NCI-H1092 treated with DMSO at 0.1 percent for 48 hours (cell line): ENCODE measurements at places on chromosomes 3 and 15.

- DNase-seq = no peak
Observed at GRCh38 chr15:38854506-38854905, 289.9 kb upstream of the RASGRP1 start.

- DNase-seq = no peak
Observed at GRCh38 chr3:116046350-116046749, 398.9 kb downstream of the LSAMP start.

GRCh38 chr3:76383781-76384180, 598.4 kb upstream of the ZNF717 start:
- no peak for DNase-seq

- no peak for DNase-seq
Observed at GRCh38 chr15:40121911-40122638, 13.4 kb upstream of the BMF start.

- no peak for DNase-seq
Observed at GRCh38 chr3:39280571-39280970, 735 bp upstream of the CX3CR1 start.

DNA sequence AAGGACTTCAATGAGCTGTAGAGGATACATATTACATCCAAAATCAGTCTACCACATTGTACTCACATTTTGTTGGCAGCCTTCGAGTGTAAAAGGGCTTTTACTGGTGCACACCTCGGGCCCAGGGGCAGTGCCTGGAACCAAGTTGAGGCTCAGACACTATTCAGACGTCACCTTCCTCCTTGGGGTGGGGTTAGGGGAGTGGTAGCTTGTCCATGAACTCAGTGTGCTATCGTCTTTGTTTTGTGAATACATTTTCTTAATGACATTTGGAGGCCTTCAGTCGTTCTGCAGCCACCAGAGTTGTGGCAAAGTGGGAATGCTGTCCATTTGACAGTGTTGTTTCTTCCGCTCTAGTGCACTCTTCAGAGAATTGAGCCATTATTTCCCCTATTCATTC, 114.2 kb downstream of the PGPEP1L start:
- no peak for DNase-seq

DNA sequence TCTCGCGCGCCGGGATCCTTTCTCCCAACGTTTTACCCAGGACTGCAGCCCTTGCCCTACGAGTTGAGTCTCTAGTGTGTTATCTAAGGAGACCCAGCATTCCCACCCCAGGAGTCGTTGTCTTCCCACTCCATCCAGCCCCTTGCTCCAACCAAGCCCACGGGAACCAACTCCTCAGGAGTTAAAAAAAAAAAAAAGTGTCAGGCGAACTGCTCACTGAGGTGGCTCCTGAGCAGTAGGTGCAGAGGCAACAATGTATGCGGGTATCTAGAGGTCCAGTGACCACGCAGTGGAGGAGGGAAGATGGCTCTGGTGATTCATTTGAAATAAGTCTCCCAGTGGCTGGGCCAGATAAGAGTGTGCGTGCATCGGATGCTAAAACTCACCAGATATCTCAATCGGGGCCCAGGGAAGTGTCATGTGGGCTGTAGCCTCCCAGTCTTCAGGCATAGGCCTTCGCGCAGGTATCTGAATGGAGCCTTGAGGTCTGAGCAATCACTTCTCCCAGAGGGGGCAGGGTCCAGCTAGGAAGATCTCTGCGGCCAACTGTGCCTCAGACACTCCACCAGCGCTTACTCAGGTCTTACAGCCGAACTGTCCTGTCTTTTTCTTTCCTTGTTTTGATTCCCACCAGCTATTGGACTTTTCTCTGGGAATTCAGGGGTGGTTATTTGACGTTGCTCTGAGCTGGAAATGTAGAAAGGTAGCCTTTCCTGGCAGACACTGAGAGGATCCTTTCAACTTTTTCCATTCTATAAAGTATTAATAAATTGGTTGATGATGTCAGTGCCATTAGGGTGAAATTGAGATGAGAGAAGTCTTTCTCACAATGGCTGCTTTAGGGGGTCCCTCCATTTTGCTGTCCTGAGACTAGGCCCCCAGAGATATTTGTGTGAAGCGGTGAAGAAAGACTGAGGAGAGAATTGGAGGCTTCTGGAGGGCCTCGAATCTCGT, 21.0 kb downstream of the ZIC4 start:
- DNase-seq = no peak

GRCh38 chr3:196634829-196635228, 4.7 kb upstream of the NRROS start:
- DNase-seq = no peak

- DNase-seq = no peak
Observed at GRCh38 chr15:47963265-47963664, 157.5 kb upstream of the SLC24A5 start.

GRCh38 chr15:48388910-48389309, 57.7 kb downstream of the DUT start:
- no peak for DNase-seq

DNA sequence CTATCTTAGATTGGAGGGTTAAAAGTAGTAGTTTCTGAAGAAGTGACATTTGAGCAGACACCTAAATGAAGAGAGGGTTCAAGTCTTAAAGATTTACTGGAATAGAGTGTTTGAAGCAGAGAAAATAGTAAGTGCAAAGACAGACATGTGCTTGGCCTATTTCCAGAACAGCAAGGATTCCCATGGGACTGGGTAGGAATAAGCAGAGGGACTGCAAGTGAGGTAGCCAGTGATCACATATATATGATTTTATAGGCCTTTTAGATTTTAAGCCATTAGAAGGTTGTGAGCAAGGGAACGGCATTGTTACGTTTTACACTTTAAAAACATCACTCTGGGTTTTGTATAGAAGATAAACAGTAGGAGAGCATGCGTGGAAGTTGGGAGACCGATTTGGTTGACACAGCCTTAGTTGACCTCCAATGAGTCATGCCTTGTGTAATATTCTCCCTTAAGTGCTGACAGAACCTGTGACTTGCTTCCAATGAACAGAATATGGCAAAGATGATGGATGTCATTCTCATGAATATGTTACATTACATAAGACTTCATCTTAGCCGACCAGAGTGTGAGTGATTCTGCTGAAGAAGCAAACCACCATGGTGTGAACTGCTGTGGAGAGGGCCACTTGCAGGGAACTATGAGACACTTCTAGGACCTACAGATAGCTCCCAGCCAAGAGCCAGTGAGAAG, 37.1 kb upstream of the SLC4A7 start:
- no peak for DNase-seq

DNA sequence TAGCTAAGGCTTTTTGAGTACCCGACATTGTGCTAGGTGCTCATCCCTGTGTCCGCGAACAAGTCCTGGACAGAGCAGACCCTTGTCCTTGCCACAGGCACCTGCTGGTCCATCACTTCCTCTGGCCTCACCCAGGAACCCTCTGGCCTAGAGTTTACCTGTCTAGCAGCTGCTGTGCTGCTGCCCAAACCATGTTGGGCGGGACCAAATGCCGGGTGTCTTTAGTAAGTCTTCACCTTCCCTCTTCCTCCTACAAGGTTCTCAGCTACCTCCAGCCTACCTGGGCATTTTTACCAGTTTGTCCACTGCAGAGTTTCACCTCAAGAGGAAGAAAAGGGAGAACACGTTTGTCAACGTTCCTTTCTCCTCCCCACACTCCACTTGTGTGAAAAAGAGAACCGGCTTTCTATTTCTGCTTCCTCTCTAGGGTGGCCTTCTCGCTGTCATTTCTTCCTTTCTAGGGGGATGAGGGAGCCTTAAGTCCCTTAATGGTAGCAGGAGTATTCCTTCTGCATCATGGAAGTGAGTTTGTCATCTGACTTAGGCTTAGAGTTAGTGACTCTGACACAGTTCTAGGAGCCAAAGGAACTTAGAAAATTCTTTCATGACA, 80.4 kb upstream of the GCNT3 start:
- no peak for DNase-seq

- no peak for DNase-seq
Observed at GRCh38 chr3:112675349-112675748, 34.4 kb upstream of the CCDC80 start.

DNA sequence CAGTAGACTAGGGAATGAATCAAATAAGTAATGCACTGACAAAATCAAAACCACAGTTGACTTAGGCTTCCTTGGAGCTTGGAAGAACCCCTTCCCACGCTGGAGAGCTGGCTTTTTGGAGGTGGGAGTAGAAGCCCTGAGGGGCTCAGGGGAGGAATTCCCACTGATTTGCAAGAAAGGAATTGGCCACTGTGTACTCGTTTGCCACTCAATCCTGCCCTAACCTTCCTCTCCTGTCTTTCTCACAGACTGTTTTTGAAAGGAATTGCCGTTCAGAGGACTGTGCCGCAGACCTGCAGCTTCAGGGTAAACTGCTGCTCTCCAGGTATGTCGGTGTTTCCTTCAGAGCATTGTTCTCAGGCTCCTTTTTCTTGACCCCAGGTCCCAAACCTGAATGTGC, 208.2 kb upstream of the CTDSPL start:
- DNase-seq = no peak

DNA sequence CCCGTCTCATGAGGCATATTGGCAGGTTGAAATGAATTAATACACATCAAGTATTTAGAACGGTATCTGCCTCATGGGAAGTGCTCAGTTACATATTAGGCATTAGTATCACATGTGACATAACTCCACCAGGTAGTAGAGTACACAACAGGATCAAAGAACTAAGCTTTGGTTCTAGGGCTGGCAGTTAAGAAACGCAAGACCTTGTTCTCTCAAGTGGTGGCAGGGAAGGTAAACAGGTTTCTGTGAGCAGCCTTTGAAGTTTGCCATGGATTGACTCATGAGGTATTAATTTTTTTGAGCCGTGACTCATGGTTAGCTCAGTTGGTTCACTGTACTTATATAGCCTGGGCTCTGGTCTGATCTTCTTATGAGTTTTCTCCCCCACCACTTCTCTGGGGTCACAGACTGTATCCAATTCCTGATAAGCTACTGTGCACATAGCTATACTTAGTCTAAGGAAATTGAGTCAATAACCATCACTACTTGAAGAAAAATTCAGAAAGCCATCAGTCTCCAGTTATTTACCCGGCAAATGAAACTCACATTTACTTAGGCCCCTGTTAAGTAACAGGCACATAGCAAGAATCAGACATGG, 155.6 kb upstream of the STT3B start:
- no peak for DNase-seq

DNA sequence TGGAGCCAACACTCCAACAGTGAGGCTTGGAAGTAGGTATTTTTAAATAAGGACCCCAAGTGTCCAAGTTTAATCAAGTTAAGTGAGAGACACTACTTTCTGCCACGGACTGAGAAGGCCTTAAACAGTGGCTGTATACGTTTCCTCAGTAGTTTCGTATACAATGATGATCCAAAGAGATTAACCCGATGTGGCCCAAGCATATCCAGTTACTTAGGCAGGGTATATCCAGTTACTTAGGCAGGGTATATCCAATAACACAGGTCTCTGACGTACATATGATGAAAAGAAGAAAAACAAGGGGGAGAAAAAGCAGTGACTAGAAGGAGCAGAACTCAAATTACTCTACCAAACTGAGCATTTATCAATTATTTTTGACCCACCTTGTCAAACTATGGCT, 591.4 kb downstream of the FOXP1 start:
- DNase-seq = no peak

GRCh38 chr15:69789648-69790393, 307.9 kb downstream of the TLE3 start:
- DNase-seq = no peak

DNA sequence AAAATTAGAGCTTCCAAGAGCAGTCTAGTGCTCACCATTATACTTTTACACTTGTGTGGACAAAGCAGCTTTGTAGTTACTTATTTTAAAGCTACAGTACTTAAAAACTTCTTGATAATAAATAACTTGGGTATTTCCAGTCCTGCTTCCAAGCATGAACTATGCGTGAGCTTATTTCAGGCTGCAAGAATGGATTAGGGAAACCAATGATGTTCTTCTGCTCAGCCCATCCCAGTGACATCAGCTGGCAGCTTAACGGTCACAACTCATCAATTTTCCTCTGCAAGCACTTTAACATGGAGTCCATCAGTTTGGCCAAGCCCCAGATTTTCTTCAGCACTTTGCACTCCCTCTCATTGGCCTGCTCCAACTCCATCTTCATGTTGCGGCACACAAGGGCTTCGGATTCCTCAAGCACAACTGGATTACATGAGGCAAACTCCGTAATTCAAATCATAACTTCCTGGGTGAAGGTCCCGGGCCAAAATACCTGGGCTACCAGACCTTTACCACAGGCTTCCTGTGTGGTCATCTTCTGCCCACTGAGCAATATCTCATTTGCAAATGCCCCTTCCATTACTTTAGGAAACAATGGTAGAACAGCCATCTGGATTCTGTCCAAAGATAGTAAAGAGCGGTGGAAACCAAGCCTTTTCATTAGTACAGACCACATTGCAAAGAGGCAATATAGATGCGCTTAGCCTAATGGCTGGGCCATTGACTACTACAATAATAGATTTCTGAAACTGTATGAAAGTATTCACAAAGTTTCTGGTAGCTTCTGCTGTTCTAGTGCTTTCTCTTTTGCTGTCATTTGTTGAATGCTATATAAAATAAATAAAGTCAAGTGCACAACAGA, 87.5 kb upstream of the DAZL start:
- no peak for DNase-seq

DNA sequence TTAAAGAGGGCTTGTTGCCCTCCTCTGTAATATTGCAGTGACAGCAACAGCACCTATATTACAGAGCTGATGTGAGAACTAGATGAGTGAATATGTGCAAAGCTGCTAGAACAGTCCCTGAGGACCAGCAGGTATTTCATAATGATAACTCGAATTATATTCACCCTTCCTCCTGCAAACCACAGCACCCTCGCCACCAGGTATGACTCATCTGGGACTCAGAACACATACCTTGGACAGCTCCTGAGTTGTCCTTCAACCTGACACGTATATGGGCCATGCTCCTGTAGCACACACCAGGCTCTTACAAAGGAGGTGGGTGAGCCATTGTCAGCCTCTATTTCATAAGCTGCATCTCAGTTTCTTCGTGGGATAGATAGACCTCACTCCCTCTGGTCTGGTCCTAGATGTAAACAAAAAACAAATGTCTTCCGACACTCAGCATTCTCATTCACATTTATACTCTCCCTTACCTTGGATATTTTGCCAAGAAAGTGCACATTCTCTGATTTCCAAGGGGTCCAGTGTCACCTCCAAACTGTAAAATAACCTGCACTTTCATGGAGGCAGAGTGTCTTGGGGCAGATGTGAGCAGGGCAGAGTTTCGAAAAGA, 124.5 kb downstream of the TLE3 start:
- DNase-seq = no peak

GRCh38 chr3:98744283-98744682, 18.9 kb upstream of the ST3GAL6 start:
- DNase-seq = no peak

DNA sequence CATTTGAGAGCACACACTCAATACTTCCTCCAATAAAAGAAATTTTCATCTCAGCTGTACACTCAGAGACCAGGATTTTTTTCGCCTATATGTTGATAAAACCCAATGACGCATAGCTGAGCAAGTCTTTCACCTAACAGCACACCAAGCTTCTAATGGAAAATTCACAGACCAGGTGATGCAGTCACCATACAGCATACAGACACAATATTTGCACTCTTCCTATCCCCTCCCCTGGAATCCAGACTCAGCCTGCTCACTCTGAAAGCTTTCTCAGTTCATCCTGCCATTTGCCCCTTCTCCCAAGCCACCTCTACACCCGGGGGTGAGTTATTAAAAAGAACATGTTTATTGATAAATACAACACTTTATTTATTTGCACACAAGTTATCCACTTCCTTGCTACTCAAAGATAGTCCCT, 1.7 kb downstream of the TBC1D5 start:
- DNase-seq = peak; percentile 44

GRCh38 chr3:36212251-36212650, 168.1 kb upstream of the STAC start:
- DNase-seq = no peak

- DNase-seq = no peak
Observed at GRCh38 chr3:144496141-144496835, 524.7 kb downstream of the DIPK2A start.
